ENCODE measurements at places on chromosomes 7 and 10.

DNA sequence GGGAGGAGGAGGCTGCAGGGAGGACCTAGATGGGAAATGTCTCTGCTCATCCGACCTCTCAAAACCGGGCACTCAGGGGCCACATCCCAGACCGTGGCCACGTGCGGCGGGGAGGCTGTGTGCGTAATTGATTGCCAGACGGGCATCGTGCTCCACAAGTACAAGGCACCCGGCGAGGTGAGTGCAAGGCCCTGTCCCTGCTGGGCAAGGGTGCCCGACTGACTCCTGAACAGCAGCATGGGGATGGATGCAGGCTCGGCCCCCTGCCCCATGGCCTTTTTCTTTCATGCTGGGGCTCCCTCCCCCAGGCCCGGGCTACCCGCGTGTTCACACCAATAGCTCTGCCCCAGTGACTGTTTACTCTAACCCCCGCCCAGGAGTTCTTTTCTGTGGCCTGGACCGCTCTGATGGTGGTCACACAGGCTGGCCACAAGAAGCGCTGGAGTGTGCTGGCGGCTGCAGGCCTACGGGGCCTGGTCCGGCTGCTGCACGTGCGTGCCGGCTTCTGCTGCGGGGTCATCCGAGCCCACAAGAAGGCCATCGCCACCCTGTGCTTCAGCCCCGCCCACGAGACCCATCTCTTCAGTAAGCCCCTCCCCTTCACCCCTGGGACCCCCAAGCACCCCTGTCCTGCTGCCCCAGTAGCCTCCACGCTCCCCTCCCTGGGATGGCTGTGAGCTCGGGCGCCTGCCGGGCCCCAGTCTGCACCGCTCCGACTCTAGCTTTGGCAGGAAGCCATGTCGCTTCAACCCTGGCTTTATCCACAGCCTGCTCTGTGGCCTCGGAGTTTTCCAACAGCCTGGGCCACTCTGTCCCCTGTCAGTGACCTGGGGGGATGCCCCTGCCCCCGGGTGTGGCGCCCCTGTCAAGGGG is 3.9 kb downstream of the LRWD1 start:
- no peak for DNase-seq

GRCh38 chr7:16810573-16810972 is 5.8 kb upstream of the AGR2 start:
- no peak for DNase-seq

GRCh38 chr10:43461950-43462349 is 25.0 kb downstream of the ZNF487 start:
- no peak for DNase-seq

- DNase-seq = no peak
Observed at GRCh38 chr7:41816111-41816510, 113.2 kb upstream of the INHBA start.

DNA sequence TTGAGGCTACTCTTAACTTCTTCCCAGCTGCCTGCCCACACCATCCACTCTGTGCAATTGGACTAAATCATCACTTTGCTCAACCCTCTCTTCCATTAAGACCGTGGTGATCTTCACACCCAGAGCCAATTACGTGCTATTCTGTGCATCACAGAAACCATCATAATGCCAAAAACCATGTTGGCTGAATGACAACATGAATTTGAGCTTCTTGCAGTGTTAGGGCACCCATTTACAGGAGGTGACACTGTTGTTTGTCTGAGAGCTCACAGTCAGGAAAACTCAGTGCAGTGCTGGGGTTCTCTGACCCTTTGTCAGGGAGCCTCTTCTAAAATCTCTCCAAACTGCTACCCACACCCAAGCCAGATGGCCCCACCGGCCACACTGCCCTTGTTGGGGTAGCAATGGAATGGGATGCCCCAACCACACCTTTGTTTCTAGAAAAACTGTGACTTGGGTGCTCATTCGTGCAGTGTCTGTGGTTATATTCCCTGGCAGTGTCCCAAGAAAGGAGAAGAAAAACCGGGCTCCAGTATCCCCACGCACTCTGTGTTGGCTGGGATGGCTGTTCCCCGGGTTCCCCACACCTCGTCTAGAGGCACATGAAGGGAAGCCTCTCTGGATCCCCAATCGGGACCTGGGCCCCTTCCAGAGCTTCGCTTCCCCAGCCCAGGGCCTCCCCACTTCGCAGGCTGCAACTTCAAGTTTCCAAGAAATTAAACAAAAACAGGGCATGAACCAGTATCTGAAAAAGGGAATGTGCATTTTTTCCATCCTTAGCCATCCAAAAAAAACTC is 2.0 kb upstream of the TNS3 start:
- no peak for DNase-seq

- no peak for DNase-seq
Observed at GRCh38 chr7:42924223-42924838, 7.6 kb downstream of the PSMA2 start.

DNA sequence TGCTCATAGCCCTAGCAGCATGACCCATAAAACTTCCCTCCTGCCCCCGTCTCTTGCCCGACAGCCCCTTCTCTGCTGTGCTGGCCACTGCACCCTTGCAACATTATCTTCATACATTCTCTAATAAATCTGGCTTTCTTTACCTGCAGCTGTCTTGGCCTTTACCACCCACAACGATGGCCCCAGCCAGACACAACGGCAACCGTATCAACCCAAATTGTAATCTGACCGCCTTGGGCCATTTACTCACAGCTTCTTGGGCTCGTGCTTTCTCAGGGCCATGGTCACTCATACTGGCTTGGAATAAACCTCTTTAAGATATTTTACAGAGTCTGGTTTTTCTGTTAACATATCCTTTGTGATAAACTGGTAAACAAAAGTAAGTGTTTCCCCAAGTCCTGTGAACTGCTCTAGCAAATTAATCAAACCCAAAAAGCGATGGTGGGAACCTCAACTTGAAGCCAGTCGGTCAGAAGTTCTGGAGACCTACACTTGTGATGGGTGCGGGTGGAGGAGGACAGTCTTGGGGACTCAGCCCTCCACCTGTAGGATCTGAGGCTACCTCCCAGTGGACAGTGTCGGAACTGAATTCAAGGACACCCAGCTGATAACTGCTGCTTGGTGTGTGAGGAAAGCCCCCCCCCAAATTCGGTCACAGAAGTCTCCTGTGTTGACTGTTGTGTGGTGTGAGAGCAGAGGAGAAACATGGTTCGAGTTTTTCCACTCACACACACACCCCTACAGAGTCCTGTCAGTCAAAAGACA is 87.6 kb upstream of the ATP6V0A4 start:
- DNase-seq = no peak

DNA sequence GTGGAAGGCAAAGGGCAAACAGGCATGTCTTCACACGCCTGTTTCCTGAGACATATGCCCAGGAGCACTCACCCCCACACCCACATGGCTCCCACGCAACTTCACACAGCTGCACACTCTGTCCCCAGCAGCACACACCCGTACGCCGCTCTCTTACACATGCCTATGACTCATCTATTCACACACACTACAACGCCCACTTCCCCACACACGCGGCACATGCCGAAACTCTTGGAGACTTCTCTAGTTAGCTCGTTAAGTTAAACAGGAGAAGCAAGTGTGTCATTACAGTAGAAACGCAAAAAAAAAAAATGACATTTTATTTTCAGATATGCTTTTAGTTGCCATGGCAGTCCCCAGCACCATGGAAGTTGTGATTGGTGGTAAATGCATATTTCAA is 6.7 kb downstream of the CALN1 start:
- no peak for DNase-seq

GRCh38 chr7:1055491-1055955 is 11.2 kb downstream of the GPR146 start:
- no peak for DNase-seq

DNA sequence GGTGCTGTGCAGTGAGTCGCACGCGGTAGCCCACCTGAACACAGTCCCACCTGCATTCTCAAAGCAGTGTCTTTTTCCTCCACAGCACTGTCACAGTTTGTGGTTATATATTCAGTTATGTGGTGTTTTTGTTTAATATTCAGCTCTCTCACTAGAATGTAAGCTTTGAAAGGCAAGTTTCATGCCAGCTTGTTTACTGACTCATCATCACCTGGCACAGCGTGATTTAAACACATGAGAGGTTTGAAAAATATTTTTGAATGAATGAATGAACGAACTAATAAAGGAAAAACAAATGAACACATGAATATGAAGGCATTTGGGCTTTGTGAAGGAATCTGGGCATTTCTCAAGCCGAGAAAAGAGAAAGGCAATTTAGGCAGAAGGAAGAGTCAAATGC is 51.9 kb upstream of the TM9SF3 start:
- DNase-seq = no peak

- DNase-seq = no peak
Observed at GRCh38 chr7:70655694-70656093, 476.2 kb upstream of the GALNT17 start.

DNA sequence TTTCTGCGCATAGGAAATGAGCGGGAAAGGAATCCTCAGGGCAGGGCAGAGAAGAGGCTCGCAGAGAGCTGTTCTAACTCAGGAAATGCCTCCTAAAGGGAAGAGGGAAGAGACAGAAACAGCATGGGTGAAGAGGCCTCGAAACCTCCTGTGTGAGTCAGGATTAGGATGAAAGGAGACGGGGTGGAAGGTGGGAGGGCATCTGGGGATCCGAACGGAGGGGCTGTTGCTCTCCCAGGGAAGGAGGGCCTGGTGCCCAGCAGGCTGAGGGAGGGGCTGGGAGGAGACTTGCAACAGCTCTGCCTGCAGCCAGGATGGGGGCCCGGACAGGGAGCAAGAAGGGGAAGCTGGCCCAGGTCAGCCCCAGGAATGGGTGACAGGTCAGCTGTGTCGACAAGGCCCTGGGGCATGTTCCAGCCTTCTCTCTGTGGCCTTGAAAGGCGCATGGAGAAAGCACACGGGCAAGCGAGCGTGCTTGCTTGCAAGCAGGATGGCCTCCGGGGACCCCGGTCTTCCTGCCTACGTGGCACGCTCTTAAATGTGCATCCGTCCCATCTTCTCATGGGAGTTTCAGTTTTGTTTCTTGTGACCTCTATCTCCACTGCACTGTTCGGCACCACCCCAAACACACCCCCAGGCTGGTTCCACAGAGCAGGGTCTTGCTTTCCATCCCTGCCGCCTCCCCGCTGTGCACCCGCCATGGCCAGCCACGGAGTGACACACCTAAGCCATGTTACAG is 63.5 kb downstream of the HIPK2 start:
- DNase-seq = no peak

- DNase-seq = no peak
Observed at GRCh38 chr10:32338262-32338661, 8.7 kb downstream of the EPC1 start.

GRCh38 chr10:125137601-125138438 is 22.5 kb downstream of the CTBP2 start:
- no peak for DNase-seq

DNA sequence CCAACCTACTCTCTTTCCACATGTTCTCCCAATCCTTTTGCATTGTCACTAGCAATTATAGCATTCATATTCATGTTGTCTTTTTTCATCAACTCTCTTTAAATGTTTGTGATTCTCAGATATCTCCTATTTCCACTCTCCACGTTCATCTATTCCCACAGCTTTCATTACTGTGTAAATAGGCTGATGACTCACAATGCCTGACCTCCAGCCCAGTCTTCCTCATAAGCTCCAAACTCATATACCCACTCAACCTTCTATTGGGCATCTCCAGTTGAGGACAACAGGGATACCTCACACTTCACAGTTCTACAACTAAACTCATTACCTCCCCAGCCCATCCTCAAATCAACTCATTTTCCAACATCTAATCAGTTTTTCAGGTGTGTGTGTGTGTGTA is 194.1 kb downstream of the DGKI start:
- no peak for DNase-seq

DNA sequence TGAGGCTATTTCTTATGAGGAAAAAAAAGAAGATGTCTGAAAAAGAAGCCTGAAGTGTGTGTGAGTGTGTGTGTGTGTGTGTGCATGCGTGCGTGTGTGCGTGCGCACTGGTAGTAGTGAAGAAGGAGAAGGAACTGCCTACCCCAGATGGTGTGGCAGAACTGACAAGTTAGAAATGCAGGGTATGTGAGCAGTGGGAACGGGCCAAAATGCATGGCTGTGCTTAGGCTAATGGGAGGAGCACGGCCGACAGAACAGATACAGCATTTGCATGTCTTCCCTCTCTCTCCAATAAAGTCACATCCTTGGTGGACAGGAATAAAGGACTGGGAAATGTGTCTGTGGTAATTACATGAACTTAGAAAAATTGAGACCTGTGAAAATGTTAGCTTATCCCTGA is 94.3 kb downstream of the IDE start:
- no peak for DNase-seq

GRCh38 chr7:42091461-42092291 is 145.3 kb downstream of the GLI3 start:
- DNase-seq = no peak

- no peak for DNase-seq
Observed at GRCh38 chr10:63258920-63259678, 126.0 kb downstream of the NRBF2 start.

DNA sequence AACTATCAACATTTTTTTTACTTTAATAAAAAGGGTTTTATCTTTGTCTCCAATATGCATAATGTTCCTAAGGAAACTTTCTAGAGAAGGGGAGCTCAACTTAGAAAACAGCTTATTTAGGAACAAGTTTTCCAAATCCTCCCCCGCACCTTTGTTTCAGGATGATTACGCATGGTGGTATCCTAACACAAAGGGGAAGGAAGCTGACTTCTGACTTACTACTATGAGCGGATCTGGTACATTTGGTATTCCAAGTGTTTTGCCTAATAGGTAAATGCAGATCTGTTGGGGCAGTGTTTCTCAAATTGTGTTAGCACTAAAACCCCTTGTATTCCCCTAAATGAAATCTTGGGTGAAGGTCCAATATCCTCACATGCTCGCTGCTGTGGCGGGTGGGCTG is 229.3 kb upstream of the KLF14 start:
- DNase-seq = no peak

DNA sequence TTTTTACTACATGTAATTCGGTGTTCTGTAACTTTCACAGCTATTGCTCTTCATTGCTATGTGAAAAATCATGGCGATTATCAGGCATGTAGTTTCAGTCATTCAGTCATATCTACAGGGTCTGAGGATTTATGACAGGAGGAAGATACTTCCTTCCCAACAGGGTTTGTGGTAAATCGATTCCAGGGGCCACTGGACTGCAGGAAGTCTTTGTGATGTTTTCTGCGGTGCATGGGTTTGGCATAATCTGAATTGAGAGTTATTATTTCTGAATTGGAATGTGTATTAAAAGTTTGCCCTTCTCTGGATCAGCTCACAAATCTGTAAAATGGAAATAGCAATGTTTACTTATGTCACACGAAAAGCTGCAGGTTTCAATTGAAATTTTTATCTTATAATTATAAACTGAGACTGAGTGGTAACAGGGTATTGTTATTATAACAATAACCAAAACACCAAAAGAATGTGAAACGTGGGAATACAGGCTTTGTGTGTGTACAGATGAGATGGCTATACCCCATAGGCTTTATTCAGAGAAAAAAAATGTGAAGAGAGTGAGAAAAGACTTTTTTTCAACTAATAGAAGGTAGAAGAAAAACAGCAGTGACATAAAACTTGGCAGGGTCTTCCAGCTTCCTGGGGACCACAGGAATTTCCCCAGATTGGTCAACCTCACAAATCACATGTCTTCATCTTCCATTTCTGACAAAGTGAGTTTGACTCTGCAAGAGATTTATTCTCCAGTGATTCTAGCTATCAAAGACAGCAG is 307.7 kb upstream of the NFE2L3 start:
- no peak for DNase-seq
